ENCODE measurements at places on chromosomes 16 and 17.
A peak's percentile ranks its signal among the peaks of the same experiment; 100 is the strongest.

DNA sequence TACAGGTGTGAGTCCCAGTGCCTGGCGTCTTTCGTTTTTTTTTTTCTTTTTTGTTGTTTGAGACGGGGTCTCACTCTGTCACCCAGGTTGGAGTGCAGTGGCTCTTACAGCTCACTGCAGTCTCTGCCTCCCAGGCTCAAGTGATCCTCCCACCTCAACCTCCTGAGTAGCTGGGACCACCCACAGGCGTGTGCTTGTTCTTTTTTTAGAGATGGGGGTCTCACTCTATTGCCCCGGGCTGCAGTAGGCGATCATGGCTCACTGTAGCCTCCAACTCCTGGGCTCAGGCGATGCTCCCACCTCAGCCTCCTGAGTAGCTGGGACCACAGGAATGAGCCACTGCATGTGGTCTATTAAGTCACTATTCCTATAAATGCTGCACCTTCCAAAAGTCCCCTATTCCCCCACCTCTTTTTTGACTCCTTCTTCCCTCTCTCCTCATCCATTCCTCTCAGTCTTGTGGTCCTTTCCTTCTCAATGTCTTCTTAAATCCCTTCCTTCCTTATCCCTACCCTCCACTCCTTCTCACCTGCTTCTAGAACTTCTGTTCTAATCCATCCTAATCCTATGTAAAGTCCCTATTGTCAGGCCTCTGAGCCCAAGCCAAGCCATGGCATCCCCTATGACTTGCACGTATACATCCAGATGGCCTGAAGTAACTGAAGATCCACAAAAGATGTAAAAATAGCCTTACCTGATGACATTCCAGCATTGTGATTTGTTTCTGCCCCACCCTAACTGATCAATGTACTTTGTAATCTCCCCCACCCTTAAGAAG is 9.2 kb downstream of the GGA3 start:
- no peak for DNase-seq

GRCh38 chr16:69193855-69194254 is 6.9 kb downstream of the SNTB2 start:
- DNase-seq, result no peak

GRCh38 chr17:41383690-41384089 is 1.6 kb upstream of the KRT34 start:
- DNase-seq, result no peak

DNA sequence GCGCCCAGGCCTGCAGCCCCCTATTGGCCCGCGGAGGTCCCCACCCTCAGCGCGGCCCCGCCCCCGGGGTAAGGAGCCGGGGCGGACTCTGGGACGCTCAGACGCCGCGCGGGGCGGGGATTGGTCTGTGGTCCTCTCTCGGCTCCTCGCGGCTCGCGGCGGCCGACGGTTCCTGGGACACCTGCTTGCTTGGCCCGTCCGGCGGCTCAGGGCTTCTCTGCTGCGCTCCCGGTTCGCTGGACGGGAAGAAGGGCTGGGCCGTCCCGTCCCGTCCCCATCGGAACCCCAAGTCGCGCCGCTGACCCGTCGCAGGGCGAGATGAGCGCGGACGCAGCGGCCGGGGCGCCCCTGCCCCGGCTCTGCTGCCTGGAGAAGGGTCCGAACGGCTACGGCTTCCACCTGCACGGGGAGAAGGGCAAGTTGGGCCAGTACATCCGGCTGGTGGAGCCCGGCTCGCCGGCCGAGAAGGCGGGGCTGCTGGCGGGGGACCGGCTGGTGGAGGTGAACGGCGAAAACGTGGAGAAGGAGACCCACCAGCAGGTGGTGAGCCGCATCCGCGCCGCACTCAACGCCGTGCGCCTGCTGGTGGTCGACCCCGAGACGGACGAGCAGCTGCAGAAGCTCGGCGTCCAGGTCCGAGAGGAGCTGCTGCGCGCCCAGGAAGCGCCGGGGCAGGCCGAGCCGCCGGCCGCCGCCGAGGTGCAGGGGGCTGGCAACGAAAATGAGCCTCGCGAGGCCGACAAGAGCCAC is at the start of gene NHERF1:
TSS of gene NHERF1 (plus strand) at position 100 of the 750 bp plus-strand sequence. CDS start at position 319, 219 bp downstream.
- peak; percentile 79 for DNase-seq

DNA sequence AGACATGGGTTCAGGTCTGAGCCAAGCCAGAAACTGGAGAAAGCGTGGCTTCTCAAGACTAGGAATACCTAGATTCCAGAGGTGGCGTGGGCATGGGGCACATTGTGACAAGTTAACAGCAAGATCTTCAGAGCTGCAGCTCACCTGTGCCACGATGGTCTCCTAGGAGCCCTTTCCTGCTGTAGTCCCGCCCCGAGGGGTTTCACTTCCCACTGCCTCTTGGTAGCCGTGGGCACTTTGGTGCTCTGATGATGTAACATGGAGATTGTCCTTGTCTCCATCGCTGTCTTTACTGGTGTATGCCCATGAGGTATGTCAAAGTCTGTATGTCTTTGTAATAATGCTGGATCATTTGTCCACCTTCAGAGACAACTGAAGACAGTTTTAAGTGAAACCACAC is 89.7 kb downstream of the WWOX start:
- DNase-seq, result no peak

GRCh38 chr16:84572096-84572495 is 45.8 kb downstream of the COTL1 start:
- DNase-seq, result no peak

GRCh38 chr17:33039874-33040273 is 48.2 kb downstream of the SPACA3 start:
- no peak for DNase-seq

DNA sequence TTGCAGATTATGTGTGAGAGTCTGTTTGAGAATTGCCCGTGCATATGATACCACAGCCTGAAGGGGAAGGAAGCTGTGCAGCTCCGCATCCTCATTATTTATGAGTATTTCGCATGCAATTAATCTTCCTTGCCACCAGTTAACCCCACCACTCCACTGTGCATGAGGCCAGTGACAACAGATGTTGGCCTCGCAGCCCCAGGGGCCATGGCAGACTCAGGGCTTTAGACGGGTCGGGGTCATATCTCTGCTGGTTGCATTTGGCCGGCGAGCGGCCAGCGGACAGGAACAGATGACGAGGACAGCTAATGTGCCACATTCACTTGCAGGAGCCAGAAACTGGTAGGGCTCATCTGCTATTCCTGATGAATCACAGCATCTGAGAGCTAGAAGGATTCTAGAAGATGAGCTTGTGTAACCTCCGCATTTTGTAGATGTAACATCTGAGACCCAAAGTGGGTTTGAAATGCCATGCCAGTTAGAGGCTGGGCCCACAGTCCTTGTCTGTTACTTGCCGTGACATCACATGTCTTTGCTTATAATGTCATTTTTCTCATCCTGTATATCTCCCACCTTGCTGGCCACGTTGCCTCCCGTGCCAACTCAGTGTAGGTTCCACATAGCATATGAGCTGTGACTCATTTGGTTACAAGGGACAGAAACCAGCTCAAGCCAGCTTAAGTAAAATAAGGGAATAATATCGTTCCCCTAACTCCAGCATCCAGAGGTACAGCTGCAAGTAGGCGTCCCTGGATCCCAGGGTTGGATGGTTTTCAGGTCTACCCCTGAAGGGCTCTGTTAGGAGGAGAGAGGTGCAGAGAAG is 137.2 kb downstream of the SNX29 start:
- DNase-seq, result no peak

DNA sequence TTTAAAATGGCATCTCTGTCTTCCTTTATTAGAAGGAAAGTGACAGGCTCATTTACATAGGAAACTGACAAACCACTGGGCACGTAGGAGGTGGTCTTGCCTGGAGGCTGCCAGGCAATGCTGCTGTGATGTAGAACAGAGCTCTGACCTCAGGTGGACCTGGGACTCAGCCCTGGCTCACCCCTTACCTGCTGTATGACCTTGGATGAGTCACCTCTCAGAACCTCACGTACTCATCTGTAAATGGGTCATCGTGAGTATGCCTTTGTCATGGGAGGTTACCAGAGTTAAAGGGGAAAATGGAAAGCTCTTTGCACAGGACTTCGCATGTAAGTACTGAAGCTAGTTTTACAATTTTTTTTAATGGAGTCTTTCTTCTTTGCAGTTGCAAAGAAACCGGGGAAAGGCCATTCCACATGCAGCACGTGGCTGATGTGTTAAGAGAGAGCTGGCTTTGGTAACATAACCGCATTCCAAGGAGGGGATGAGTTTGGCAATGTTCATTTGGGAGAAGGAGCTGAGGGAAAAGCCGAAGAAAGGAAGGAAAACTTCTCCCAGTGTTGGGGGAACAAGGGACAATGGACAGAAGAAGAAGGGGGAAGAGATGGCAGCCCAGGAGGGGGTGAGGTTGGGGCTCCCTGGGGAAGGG is 37.4 kb upstream of the LONP2 start:
- no peak for DNase-seq

DNA sequence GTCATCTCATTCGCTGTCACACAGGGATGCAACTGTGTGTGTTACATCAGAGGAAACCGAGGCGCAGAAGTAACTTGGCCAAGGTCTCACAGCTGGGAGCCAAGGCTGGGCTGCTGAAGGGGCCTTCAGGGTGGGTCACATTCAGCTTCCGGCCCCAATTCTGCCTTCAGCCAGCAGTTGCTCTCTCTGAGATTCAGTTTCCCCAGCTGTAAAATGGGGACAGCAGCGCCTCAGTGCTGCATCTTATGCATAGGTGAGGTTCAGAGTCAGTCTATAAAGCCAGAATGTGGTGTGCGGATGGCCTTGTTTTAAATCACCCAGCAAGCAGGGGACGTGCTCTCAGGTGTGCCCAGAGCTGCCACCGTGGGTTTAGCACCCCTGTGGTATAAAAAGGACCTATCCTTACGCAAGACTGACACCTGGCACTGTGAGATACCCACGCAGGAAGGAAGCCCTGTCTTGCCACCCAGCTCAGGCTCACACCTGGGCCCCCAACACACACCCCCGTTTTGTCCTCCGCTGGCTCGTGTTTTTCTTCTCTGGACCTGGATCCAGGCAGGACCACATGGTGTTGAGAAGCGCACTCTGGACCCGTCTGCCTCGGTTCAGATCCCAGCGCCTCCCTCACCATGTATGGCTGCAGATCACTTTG is 94.6 kb upstream of the GSE1 start:
- no peak for DNase-seq

DNA sequence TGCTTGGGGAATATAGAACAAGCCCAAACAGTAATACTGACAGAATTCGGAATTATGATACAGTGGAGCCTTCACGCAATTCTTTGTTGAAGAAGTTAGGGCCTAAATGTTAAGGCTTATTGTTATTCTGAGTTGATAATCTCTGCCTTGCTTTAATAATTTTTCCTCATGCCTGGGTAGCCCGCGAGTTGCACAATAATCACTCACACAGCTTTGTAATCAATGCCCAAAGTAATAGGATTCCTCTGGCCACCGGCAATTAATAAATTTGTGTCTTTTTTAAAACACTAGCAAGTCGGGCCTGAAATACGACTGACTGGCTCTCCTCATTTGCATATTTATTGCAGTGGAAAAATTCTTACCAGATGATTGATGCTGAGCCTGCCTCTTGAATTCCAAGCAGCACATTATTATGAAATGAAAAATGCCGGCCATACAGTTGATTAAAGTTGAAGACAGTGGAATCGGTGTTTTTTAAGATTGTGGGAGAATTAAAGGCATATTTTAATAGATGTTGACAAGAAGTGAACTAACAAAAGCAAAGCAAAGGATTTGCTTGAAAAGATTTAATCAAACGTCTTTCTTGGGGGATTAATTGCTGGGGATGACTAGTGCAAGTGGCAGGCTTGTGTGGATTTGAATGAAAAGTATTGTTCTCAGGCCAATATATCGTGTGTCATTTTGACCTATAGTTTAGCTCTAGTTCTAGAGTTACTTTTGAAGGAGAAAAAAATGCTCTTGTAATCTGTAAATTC is 30.2 kb downstream of the AATF start:
- no peak for DNase-seq

GRCh38 chr17:20151174-20151573 is 142.0 kb downstream of the SPECC1 start:
- no peak for DNase-seq

DNA sequence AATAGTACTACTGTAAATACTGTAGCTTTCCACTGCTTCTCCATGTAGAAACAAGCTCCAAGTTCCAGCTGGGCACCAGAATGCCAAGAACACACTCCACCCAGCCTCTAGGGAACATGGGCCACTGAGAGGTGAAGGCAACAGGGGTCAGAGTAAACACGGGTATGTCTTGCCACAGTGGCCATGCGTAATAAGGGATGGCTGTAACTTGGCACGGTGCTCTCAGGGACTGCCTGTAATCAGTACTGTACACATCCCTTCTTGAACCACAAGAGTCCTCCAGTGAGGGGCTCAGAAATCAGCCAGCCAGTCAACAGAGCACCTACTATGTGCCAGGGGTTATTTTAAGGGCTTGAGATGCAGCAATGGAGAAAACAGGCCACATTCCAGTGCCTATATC is 10.8 kb downstream of the LRRC59 start:
- DNase-seq, result no peak

GRCh38 chr17:66980896-66981295 is 16.4 kb downstream of the CACNG4 start:
- DNase-seq, result no peak

DNA sequence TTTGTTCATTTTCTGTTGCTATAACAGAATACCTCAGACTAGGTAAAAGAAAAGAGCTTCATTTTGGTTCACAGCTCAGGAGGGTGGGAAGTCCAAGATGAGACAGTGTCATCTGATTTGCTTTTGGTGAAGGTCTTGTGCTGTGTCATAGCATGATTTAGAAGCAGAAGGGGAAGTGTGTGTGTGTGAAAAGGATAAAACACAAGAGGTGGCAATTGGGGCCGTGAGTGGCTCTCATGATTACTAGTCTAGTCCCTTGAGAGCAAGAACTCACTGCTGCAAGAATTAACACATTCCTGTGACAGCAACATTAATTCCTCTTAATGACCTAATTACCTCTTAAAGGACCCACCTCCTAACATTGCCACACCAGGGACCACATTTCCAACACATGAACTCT is 8.3 kb downstream of the SLC35G3 start:
- no peak for DNase-seq

DNA sequence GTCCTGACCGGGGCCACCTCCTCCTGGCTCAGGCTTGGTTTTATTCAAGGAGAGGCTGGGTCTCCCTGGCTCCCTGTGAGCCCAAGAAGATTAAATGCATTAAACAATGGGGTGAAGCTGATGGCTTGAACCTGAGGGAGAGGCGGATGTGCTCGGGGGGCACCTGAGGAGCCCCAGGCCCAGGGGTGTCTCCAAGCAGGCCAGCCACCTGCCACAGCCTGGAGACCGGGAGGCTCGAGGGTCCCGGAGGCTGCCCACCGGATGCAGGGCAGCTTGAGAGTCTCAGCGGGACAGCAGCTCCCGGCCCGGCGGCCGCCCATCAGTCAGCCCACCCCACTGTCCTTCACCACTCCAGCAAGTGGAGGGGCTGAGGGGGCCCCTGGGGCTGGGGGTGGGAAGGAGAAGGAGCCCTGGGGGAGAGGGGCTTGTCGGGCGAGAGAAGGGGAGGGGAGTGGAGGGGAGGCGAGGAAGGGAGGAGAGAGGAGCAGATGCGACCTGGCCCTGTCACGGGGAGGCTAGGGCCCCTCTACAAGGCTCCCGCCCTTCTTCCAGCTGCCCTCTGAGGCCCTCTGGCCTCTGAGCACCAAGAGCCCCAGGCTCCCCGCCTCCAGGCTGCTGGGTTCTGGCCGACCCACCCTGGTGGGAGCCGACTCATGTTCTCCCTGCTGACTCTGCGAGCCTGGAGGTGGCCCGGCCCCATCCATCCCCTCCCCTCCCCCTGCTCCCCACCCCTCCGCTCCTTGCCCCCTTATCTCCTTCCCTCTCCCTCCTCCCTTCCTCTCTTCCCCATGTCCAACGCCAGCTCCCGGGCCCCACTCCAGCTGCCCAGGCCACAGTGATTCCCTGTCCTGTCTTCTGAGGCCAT is 13.2 kb downstream of the CD7 start:
- DNase-seq, result no peak
